Mucosa of gallbladder (tissue), 1 donor: ENCODE measurements at places on chromosomes 7 and 10. TPM values are rescaled to one million over a fixed set of nuclear protein-coding genes. Genes with fewer than 3 reads are reported as not detected.

The ADRB1 gene
- total RNA-seq: 1.7 TPM

The RELN gene
- total RNA-seq: 1.8 TPM

The FLNC gene
- 236 TPM for total RNA-seq

The ADCYAP1R1 gene
- 7.2 TPM for total RNA-seq

The STEAP1B gene
- total RNA-seq: not detected
